ENCODE measurements at places on chromosomes 3 and 15.
A peak's percentile ranks its signal among the peaks of the same experiment; 100 is the strongest.

DNA sequence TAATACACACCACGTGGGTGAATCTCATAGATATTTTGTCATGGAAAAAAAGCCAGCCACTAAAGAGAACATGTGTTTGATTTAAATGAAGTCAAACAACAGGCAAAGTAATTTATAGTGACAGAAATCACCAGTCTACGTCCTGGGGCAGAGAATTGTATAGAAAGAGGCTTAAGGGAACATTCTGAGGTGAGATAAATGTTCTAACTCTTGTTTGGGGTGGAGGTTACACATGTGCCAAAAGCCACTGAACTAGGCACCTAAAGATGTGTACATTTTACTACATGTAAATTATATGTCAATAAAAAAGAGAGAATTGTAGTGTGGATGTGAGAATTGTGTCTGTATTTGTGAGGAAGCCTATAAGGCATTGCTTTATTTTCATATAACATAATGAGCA lies 184.9 kb downstream of the NEK10 start:
- no peak for DNase-seq

- DNase-seq: peak; percentile 2
Observed at GRCh38 chr3:26562021-26562768, 60.4 kb upstream of the LRRC3B start.

DNA sequence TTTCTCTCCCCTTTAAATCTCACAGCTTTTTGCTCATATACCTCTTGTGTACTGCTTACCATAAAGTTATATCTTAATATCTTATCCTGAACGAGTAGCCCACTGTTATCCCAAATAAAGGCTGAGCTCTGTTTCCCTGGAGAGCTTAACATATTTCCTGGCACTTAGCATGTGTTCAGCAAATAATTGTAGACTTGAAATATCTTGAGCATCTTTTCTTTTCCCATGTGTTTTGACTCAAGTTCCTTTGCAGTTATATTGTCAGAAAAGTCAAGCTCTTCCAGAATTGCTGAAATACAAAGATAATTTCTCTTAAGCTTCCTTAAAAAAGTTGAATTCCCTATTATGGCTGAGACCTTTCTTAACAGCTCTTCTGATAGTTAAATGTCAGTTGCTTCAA lies 150.5 kb downstream of the LPP start:
- DNase-seq: no peak

GRCh38 chr3:186383026-186383993 lies 21.3 kb upstream of the DGKG start:
- DNase-seq: no peak

DNA sequence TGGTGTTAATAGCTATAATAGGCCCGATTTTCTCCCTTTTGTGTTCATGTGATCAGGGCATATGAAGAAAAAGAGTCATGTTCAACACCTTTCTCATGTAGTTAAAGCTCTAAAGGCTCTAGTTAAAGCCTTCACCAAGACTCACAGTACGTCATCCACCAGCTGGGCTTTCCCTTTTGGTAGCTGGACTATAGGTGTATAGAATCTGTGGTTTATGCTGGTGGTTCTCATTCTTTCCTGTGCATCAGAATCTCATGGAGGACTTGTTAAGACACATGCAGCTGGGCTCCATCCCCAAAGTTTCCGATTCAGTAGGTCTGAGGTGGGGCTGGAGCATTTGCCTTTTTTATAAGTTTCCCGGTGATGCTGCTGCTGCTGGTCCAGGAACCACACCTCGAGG lies 31.0 kb downstream of the CFAP91 start:
- DNase-seq: no peak

DNA sequence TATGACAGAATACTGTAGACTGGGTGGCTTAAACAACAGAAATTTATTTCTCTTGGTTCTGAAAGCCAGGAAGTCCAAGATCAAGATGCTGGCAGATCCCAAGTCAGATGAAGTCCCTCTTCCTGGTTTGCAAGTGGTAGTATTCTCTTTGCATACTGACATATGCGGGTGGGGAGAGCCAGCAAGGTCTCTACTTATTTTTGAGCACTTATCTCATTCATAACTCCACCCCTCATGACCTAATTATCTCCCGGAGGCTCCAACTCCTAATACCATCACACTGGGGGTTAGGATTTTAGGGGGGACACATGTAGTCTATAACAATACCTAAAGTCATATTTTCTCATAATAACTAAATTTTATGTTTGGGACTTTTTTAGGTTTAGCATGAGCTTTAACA lies 65.3 kb downstream of the BLM start:
- DNase-seq: no peak

DNA sequence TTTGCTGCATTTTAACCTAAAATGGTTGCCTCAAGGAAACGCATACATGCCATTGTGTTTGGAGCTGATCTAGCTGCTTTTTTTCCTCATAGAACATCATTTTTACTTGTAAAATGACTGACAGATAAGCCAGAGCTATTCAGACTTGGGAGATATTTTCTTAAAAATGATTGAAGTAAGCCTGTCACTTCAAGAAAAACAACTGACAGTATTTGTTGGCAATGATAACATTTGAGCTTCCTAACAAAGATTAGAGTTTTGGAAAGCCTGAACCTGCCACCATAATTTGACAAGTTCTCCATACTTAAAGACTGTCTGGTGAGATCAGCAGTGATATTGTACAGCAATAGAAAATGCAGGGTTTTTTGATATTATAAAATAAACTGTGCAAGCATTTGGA lies 27.6 kb upstream of the MRPL3 start:
- DNase-seq: no peak

DNA sequence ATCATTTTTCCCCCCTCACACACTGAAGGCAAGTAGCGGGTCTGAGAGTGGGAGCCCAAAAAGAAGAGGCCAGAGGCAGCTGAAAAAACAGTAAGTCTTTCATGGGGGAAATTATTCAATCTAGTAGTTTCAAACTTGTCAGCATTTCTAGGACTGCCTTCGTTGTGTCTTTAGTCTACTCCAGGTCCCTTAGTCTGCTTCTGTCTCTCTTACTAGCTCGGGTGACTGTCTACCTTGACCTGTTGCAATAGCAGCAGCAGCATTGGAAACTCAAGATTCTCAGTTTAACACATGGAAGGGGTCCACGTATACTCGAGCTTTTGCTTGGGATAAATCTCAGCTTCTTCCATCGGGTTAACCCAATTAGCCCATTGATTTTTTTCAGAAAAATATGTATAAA lies 28.9 kb downstream of the CHD2 start:
- DNase-seq: no peak

All from renal pelvis (tissue), 12 donors.